Fibroblast of skin of right biceps (primary cell): ENCODE measurements at places on chromosomes 3 and 15.

DNA sequence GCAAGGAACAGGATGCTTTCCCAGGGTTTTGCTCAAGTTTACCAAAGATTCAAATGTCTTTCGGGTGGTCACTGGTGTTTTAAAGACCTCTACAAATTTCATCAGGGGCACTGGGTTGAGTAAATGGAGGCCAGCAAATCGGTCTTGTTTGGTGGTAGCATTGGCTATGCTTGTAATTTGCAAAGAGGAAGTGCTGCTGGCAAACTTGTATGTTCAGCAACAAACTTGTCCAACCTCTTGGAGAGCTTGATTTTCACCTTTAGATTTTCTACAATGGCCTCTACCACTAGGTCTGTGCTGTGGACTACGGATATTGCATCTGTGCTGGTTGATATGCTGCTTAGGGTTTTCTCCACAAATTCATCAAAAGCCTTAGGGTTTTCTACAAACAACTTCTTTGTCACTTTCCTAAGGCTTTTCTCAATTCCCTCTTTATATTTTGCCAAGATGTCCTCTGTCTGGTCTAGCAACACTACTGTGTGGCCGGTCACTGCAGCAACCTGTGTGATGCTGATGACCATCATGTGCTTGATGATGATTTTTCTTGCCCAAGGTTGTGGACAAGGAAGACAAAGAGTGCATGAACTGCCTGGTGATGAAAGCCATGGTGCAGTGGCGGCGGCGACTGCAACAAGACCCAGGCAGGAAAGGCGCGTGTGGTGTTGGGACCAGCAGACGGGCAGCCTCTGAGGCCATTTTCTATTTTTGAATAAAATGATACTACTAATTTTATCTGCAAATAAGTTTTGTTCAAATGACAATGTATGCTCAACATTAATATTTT is 50.8 kb downstream of the RFX7 start:
- no peak for DNase-seq

GRCh38 chr15:37824717-37825382 is 109.6 kb upstream of the TMCO5A start:
- peak; percentile 97 for DNase-seq

GRCh38 chr15:96290679-96291078 is 39.8 kb upstream of the NR2F2 start:
- DNase-seq = no peak

DNA sequence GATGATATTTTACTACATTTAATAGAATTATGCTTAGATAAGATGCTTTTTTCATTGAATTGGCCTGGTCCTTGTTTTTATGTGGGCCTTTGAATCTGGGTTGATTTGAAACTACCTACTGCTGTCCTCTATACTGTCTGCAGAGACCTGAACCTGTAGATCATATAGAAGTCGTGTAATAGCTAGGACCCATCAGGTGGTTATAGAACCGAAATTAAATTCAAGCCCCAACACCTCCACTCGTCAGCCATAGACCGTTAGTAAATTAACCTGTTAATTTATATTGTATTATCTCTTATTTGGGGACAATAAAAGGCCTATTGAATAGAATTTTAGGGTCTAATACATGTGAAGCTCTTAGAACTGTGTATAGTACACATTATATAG is 108.4 kb downstream of the MBNL1 start:
- DNase-seq = no peak

- DNase-seq = no peak
Measured at GRCh38 chr15:79987569-79987955, 16.6 kb upstream of the BCL2A1 start.

DNA sequence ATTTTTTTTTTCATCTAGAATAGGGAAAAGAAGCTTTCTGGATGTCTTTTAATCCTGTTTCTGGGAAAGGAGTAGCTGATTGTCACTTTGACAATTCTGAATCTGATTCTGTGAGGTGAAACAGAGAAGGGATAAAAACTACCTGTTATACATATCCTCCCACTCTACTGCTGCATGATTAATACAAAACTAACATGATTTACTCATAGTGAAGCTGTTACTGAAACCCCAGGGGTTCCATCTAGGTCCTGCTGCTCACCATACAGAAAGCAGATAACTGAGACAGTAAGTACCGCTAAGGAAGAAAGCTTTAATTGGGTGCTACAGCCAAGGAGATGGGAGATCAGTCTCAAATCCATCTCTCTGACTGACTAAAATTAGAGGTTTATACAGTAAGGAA is 610.9 kb upstream of the ALCAM start:
- DNase-seq = no peak
